NCI-H1105 treated with DMSO at 0.1 percent for 48 hours (cell line): ENCODE measurements at places on chromosomes 2 and 18.

DNA sequence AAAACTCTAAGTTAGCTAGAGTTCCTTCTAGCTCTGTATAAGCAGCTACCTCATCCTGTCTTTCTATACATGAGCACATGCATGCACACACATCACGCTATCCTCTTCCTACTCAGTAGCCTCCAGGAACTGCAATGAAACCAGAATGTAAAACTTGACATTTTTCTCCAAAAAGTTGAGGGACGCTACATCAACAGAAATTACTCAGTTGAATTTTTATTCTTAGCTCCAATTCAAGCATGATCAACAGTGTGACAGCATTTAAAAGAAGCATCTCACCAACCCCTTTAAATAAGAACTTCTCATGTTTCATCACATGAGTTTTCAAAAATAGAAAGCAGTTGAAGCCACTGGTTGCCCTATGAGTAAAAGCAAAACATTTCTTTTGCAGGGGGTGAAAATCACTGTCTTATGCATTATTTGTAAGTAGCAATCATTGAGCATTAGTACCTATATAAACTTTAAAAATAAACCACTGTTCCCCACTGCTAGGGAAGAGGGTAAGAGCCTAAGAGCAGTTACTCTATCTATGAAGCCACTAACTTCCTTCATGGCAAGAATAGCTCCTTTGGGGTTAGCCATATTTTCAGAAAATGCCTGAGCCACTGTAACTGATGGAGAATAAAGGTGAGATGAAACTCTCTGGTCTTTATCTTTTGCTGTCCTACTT lies 77.9 kb upstream of the ARL5A start:
- no peak for DNase-seq

- DNase-seq: no peak
Observed at GRCh38 chr2:190948671-190949070, 65.3 kb downstream of the STAT1 start.

- no peak for DNase-seq
Observed at GRCh38 chr18:10688766-10689165, 162.9 kb downstream of the NAPG start.

DNA sequence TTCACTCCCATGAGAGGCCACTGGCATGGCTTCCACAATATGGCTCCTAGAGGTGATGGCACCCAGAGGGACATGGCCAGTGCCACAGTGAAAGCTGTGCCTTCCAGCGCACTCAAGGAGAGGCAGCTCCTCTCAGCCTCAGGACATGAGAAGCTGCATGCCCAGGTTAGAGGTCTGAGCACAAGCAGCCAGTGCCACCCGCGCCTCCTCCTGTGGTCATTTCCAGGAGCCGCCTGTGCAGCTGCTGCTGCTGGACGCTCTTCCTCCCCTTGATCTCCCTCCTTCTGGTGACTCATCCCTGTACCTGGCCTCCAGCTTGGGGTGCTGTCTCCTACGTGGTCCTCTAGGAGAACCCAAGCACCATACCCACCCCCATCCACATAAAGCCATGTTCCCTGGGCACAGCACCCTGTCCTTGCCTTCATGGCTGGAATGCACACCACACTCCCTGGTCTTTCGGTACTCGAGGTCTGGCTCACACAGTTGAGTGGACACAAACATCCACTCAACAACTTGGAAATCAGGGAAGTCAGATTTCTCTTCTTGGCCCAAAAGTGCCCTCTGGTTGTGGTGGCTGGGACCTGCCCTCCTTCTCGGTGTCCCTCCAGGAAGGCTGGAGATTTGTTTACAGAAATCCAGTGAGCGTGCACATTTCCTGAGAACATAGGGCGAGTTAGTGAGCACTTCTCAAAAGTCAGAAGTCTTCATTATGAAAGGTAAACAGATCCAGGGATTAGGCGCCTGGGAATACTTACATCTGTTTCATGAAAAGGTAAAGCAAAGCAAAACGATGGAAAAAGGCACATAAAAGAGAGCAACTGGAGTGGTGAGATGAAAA lies 96.7 kb downstream of the EIPR1 start:
- no peak for DNase-seq

DNA sequence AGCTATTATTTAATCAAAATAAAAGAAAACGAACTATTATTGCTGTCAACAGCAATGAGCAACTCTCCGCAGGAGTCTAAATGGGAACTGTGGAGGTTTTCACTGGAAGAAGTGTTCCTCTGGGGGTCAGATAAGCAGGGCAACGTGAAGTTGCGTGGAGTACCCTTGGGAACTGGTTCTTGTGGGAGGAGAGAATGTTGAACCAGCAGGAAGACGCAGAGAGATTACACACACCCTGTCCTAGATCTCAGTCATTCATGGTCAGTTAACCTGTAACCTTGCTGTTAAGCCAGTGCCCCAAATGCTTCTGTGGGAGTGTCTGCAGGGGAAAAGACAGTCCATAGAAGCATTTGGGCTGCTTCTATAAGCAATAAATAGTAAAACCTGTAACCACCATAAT lies 20.4 kb upstream of the CABLES1 start:
- DNase-seq: no peak

GRCh38 chr2:20622731-20623130 lies 28.2 kb downstream of the HS1BP3 start:
- DNase-seq: no peak

DNA sequence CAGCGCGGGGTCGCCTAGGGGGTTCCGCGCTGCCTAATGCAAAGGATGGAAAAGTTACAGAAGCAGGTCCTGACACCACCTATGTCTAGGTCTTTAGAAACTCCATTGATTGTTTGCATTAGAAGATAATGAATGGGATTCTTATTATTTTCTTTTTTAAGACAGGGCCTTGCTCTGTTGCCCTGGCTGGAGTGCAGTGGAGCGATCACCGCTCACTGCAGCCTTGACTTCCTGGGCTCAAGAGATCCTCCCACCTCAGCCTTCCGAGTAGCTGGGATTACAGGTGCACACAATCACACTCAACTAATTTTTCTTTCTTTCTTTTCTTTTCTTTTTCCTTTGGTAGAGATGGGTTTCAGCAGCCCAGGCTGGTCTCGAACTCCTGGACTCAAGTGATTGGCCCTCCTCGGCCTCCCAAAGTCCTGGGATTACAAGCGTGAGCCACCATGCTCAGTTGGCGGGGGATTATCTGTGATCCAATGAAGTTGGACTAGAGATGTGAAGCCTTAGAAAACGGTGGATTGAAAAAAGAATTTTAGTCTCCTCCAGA lies 761 bp upstream of the IDH1 start:
- DNase-seq: no peak

DNA sequence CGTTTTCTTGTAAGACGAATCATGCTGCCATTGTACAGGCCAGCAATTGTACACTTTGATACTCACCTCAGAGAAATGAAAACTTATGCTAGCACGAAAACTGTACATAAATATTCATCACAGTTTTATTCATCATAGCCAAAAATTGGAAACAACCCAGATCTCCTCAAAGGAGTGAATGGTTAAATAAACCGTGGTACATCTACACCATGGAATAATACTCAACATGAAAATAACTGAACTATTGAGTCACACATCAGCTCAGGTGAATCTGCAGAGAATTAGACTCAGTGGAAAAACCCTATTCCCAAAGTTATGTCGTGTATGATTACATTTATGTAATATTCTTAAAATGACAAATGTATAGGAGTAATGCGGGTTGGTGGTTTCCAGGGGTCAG lies 251.0 kb upstream of the HDAC4 start:
- DNase-seq: no peak

GRCh38 chr2:232013701-232014353 lies 52.3 kb downstream of the DIS3L2 start:
- peak; percentile 45 for DNase-seq

DNA sequence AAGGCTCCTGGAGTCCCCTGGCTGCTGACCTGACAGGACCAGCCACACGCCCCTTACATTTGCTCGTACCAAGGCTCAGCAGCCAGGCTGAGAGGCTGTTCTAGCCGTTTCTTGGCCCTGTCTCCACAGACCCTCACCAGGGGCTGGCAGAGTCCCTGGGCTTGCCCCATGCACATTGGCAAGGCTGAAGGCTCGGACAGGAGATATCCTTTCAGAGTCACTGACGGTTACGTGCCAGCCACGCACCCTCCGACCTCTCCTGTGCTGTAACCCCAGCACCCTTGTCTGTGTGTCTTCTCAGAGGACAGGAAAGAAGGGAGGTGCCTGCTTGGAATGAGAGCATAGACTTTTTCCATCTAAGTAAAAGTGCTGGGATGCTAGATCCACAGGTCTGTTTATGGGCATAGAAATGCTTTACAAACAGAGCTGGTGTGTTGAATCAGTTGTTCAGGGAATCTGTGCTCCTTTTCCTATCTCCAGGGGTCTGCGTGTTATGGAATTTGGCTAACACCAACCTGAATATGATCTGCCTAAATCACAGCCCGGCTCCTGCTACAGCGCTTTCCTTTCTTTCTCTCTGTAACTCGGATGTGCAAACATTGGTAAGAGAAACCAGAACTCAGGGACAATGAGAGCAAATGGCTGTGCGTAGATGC lies 41.0 kb downstream of the COPS8 start:
- DNase-seq: no peak

- no peak for DNase-seq
Observed at GRCh38 chr2:105875241-105875640, 130.5 kb downstream of the NCK2 start.

DNA sequence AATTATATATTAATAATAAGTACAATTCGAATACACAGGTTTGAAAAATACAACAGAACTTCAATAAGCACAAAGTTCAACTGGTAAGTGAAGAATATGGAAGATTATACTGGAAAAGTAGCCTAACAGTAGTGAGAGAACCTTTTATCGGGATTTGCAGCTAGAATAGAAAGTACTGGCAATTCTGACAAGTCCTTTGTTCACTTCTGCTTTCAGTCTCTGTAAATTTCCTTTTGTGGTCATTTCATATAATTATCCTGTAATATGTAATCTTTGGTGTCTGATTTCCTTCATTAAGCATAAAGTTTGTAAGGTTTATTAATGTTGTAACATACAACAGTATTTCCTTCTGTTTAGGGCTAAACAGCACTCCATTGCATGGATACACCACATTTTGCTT lies 67.2 kb downstream of the CUL3 start:
- DNase-seq: no peak

DNA sequence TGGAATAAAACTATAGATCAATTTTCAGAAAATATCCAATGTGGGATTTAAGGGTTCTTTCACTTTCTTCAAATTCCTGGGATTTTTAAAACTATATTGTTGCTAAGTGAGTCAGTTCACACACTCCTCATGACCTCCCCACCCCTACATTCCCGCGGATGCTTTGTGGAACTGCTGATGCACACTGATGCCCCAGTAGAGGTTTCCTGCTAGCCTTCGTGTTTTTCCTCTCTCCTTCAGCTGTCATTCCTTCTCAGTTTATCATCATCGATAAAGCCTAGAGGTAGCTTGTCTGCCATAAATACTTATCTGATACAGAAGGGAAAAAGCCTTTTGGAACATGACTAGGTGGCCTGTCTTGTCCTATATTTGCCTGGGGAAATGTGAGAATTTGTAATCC lies 67.4 kb upstream of the GALNT5 start:
- no peak for DNase-seq

DNA sequence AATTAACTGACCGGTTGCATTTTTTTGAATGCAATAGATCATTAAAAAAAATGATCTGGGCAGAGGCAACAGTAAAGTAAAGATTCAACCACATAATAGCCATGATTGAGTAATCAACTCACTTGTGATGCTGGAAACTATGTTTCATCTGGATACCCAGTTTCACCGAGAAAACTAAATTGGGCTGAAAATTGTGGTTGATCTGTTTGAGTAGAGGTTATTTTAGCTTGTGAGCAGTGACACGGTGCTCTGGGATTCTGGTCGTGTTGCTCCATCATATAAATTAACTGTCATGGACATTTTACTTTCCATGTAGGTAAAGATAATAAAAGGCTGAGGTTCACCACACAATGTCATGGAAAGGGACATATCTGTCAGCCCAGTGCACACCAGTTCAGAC lies 58.7 kb downstream of the CD226 start:
- DNase-seq: no peak

- DNase-seq: peak; percentile 4
Observed at GRCh38 chr2:56505885-56506284, 322.1 kb downstream of the CCDC85A start.

- DNase-seq: no peak
Observed at GRCh38 chr18:32255570-32255969, 65.7 kb downstream of the MEP1B start.

GRCh38 chr2:11079136-11079824 lies 76.0 kb upstream of the SLC66A3 start:
- DNase-seq: no peak

DNA sequence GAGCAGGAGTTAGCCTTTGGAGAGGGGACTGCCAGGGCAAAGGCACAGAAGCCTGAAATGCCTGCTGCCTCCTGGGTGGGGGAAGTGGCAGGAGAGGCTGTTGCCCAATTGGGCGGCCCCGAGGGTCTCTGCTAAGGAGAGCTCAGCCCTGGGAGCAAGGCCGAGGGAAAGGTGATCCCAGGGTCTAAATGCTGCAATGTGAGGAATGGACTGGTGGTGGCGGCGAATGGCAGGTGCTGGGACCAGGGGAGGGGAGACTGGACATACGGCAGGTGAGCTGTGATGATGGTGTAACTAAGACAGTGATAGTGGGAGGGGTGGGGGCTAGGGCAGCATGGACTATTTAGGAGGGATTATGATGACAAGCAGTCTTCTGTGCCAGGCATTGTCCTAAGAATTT lies 104.0 kb downstream of the DYSF start:
- no peak for DNase-seq

DNA sequence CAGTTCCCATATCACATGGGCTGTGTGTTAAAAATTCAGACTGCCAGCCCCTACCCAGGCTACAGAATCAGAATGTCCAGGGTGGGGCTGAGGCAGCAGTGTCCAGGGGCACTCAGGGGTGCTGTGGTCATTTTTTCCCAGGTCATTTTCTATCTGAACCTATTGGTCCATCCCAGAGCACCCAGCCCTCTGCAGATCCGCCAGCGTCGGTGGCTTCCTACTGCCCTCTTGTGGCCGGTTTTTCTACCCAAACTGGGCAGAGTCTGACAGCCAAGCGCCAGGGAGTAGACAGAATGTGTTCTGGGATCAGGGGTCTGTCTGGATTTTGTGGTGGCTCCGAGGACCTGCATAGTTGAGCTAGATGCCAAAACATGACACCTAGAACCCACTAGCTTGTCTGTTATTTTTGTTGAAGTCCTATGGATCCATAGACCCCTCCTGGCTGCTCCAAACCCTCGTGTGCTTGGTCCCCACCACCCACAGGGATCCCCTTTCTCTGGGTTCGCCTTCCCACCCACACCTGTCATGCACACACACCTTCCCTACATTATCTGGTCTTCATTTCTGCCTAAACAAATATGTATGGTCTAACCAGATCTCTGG lies 34.1 kb upstream of the RMDN2 start:
- peak; percentile 44 for DNase-seq

GRCh38 chr2:201900362-201900761 lies 94.0 kb downstream of the CDK15 start:
- no peak for DNase-seq

DNA sequence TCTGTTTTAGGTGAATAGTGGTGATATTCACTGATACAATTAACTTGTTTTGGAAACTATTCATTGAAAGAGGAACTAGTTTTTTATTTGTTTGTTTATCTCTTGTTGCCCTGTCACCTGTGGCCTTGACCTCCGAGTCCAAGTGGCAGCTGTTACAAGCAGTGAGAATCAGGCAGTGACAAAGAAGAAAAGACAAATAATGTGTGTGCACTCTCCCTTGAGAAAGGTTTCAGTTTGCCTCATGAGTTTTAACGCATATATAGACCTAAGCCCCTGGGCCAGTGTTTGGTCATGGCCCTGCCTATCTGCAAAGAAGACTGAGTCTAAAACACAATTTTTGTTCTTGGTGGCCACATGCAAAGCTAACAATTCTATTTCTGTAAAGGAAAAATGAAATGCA lies 15.3 kb downstream of the KYNU start:
- no peak for DNase-seq
